Hematopoietic multipotent progenitor cell (in vitro differentiated cells): ENCODE measurements at places on chromosomes 1 and 21.

GRCh38 chr1:12003762-12004161, 15.5 kb upstream of the MIIP start:
- DNase-seq: no peak

- DNase-seq: no peak
Observed at GRCh38 chr1:88376421-88376820, 307.7 kb upstream of the PKN2 start.

DNA sequence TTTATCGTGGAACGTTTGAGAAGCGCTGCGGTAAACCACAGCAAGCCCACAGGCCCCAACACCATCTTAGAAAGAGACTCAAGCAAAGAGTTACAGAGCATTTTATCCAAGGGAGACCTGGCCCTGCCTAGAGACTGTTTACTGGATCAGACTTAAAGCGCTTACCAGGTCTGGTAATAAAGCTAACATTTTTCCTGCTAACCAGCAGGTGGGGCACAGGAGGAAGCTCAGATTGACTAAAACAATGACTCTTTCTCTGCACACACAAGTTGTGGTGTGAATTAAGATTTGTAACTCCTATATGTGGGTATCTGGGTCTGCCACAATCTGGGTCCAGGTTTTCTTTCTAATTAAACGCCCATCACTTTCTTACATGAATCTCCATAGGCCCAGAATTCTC, 136.5 kb upstream of the ETS2 start:
- DNase-seq: peak; percentile 43

- no peak for DNase-seq
Observed at GRCh38 chr1:53069265-53069662, 7.3 kb downstream of the PODN start.

DNA sequence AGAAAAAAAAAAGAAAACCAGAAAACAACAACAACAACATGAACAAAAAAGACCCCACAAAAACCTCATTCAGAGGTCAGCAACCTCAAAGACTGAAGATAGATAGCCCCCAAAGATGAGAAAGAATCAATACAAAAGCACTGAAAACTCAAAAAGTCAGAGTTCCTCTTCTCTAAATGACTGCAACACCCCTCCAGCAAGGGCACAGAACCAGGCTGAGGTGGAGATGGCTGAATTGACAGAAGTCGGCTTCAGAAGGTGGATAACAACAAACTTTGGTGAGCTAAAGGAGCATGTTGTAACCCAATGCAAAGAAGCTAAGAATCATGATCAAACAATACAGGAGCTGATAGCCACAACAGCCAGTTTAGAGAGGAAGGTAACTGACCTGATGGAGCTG, 17.0 kb downstream of the RAB3GAP2 start:
- no peak for DNase-seq
